ENCODE measurements at places on chromosomes 1 and 21.
A peak's percentile ranks its signal among the peaks of the same experiment; 100 is the strongest.

DNA sequence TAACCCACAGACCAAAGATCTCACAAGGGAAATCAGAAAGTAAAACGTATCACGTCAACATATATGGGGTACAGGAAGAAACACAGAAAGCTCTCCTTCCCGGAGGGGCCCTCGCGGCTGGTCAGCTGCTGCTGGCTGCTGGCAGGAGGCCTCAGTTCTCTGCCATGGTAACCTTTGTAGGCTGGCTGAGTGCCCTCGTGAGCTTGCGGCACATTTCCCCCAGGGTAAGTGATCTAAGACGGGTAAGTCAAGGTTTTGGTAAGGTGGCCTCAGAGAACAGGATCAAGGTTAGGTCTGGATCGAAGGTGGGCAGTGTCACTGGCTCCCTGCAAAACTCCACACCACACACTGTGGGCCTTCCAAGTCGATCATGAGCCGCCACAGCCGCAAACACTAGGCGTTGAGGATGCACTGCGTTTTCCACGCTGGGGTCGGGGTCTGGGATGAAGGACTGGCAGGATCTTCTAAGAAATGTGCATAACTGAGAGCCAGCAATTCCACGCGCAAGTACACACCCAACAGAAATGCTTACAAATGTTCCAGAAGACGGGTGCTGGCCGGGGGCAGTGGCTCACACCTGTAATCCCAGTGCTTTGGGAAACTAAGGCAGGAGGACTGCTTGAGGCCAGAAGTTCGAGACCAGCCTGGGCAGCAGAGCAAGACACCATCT, 33.9 kb downstream of the WDR4 start:
- DNase-seq: peak; percentile 90

- DNase-seq: no peak
These were observed 535 bp downstream of the SETD4 start for GRCh38 chr21:36059823-36060158.

DNA sequence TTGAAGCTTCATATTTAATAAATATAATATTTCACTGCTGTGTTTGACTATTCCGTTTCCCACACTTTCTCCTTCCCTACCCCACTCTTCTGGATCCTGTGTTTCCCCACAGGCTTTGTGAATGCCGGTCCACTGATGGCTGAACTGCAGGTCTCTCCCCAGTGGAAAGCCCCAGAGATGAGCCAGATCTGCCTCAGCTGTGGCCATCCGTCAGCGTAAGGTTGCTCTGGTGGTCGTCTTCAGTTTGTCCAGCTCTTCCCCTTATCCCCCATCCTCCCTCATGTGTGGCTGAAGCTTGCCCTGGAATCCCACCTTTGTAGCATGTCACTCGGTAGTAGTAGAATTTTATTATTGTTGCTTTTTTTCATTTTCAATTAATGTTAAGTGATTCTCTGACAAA, 11.4 kb downstream of the SMAP2 start:
- no peak for DNase-seq

GRCh38 chr1:59266927-59267293, 30.0 kb upstream of the FGGY start:
- no peak for DNase-seq

DNA sequence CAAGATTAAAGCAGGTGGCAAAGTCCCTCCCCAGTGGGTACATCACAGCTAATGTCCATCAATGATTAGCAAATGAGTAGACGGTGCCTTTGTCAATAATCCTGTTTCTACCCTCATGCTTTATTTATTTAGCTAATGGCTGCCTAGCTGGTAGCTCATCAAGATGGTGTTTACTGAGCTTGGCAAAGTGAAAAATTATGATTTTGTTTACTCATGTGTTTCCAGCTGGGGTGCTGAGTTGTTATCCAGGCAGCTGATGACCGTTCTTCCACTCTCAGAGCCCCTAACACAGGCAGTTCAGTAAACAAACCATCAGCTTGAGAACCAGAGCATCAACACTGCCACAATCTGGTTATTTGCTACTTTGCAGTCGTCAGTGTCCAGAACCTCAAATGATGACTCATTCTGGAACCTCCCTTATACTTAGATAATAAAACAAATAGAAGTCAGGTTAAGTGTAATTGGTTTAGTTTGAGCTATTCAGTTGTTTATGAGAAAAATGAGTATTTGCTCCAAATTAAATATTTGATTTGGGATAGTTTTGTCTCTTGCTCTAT, 163.9 kb downstream of the ST6GALNAC5 start:
- no peak for DNase-seq

DNA sequence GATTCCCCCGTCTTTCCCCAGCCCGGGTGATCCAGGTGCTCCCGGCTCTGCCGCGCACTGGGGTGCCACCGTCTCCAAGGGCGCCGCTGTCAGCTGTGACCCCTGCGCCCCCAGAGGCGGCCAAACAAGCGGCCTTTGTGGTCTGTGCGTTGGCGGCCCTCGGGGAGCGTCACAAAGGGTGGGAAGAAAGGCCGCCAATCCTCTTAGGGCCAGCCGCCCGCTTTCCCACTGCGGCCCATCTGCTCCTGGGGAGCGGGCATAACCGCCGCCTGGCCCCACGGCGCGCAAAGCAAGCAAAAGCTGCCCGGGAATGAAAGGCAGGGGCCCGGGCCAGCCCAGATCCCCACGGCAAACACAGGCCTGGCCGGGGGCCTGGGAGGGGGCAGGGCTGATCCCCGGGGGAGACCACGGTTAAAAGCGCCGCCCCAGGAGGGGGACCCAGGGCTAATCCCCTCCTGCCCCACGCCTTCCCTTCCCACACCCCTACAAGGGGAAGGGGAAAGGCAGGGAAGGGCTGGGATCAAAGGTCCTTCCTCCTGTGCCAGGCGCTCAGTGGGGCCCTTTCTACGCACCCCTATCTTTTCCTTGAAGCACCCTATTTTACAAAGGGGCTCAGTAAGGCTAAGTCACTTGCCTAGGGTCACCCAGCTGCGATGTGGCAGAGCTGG, 24.0 kb downstream of the C1QB start:
- no peak for DNase-seq
